ENCODE measurements at places on chromosomes 12 and 14.

DNA sequence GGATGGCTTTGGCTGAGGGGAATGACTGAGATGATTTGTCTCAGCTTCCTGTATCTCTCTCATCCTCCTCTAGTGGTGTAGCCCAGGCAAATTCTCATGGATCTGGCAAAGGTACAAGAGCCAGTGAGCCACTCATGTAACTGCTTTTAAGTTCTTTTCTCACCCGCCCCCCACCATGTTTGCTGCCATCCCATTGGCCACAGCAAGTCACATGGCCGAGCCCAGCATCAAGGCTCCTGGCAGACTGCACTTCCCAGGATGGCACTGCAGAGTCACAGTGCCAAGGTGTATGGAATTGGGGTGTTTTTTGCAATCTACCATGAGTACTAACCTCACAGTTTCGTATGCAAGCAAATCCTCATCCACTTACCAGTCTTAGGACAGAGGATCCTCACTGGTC is 50.9 kb downstream of the CHST11 start:
- DNase-seq, result no peak

DNA sequence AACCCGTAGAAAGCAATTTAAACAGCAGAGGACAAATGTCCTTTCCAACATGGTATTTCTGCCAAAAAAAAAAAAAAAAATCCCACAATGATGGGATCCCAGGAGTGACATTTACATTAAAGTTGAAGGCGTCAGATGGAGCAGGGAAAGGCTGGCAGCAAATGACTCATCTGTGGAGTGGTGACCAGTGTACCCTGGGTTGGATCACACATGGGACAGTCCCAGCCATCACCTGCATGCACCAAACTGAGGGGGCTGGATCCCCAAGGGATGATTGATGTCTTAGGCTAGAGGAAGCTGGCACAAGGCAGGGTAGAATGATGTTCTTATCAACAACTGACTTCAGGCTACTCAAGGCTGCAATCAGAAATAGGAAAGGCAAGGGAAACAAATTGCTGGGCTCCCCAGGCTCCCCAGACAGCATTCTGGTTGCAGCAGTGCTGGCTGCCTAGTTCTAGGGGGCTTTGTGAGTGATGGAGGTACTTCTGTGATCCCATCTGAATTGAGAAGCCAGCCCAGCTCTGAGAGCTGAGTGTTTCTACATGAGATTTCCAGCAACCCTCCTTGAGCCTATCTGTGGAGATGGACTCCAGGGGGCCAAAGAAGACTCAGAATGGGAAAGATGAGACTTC is 117.9 kb downstream of the DPF3 start:
- DNase-seq, result no peak

GRCh38 chr12:50442178-50442908 is 41.7 kb downstream of the LARP4 start:
- no peak for DNase-seq

- no peak for DNase-seq
Measured at GRCh38 chr12:131159660-131160059, 206.0 kb downstream of the ADGRD1 start.

GRCh38 chr14:99075771-99076375 is 196.1 kb downstream of the BCL11B start:
- DNase-seq, result no peak

DNA sequence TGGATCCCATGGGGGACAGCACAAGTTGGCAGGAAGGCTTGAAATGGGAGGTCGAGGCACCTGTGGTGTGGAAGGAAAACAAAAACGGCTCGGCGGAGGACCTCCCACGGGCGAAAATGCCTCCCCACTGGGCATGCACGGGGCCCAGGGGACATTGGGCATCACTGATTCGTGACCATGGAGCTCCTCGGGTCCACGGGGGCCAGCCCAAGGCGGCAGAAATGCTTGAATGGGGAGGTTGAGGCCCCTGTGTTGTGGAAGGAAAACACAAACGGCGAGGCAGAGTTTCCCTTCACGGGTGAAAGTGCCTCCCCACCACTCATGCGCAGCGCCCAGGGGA is 376.0 kb downstream of the ALG10 start:
- DNase-seq, result no peak

- DNase-seq, result no peak
Measured at GRCh38 chr12:89650239-89650638, 58.4 kb downstream of the ATP2B1 start.

DNA sequence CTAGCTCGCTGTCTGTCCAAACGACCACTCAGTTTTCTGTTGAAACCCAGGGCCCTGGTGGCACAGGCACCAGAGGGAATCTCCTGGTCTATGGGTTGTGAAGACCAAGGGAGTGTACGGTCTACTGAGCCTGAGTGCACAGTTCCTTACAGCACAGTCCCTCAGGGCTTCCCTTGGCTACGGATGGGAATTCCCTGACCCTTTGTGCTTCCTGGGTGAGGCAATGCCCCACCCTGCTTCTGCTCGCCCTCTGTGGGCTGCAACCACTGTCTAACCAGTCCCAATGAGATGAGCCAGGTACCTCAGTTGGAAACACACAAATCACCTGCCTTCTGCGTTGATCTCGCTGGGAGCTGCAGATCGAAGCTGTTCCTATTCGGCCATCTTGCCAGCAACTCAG is 22.6 kb downstream of the GPHN start:
- no peak for DNase-seq
